ENCODE measurements at places on chromosomes 6 and 20. TPM values are rescaled to one million over a fixed set of nuclear protein-coding genes. Genes with fewer than 3 reads are reported as not detected.

RNF5 gene
- total RNA-seq: 69.6 TPM

GRCh38 chr20:6663751-6664388, 103.6 kb upstream of the BMP2 start:
- DNase-seq: no peak

DNA sequence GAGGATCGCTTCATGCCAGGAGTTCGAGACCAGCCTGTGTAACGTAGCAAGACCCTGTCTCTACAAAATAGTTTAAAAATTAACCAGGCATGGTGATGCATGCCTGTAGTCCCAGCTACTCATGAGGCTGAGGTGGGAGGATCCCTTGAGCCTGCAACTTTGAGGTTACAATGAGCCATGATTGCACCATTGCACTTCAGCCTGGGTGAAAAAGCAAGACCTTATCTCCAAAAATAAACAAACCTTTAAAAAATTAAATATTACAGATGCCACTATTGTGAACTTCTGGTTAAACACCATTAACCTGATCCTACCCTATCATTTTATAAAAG, 116.8 kb downstream of the ARHGAP18 start:
- DNase-seq: no peak

PACRG gene
- 21.6 TPM for total RNA-seq

- DNase-seq: no peak
Observed at GRCh38 chr20:37999526-38000263, 33.6 kb downstream of the TTI1 start.

DNA sequence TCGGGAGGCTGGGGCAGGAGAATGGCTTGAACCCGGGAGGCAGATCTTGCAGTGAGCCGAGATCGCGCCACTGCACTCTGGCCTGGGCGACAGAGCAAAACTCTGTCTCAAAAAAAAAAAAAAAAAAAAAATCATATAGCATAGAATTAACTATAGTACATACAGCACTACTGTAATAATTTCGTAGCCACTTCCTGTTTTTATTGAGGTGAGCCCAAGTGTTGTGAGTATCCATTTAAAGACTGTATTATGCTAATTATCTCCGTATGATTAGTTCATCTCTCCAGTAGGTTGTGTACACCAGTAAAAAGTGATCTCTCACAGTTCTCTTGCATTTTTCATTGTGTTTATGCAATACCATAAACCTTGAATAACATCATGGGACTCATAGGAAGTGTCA, 70.6 kb downstream of the IYD start:
- no peak for DNase-seq
